HT1080 (cell line): ENCODE measurements at places on chromosomes 6 and 20.

- DNase-seq = peak; percentile 38
Measured at GRCh38 chr6:36962874-36963273, 8.3 kb downstream of the PI16 start.

DNA sequence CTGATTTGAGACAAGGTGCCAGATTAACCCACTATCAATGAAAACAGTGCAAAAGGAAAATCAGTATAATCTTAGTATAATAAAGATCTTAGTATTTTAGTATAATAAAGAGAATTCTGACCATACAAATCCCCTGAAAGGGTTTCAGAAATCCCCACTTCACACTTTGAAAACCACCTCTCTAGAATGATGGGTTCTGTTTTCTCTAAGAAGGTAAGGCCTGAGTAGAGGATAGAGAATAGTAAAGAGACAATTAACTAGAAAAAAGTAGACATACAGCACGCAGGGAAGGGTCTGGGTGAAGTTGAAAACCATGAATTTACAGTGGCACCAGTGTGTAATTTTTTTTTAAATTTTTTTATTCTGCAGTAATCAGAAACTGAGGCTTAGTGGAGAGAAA, 73.6 kb downstream of the REV3L start:
- no peak for DNase-seq

- no peak for DNase-seq
Measured at GRCh38 chr6:44569931-44570385, 182.5 kb downstream of the CDC5L start.

DNA sequence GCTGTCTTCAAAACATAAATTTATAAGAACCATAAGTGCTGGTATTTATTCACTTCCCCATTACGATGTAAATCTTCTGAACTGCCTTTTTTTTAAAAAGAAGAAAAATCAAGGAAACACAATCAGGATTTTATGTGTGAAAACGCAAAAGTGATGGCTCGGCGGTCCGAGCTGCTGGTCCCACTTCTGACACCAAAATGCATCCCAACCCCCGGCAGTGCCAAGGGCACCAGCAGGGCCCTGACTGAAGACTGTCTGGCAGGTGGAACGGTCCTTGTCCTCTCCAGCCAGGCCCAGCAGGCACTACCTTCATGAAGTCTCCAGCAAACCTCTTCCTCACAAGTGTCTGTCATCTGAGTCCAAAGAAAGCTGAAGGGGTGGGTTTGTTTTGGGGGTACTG, 41.2 kb downstream of the TBC1D7 start:
- no peak for DNase-seq

GRCh38 chr6:11381801-11382513, 149.5 kb upstream of the NEDD9 start:
- no peak for DNase-seq

GRCh38 chr20:10427060-10427692, 6.8 kb downstream of the MKKS start:
- DNase-seq = peak; percentile 32

GRCh38 chr6:23537828-23538227, 588.2 kb upstream of the NRSN1 start:
- DNase-seq = no peak

DNA sequence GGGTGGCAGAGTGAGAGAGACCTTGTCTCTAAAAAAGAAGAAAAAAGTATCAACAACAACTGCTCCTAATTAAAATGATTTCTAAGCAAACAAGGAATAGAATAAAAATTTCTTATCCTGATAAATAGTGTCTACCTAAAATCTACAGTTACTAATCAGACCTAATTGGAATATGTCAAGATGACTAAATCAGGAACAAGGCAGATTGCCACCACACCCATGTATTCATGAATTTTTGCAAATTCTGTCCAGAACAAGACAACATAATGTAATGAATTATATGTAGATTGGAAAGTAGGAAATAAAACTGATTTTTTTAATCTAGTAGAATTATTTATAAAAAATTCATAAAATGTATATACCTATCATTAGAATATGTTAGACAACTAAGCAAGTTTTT, 339.8 kb downstream of the NKAIN2 start:
- no peak for DNase-seq

GRCh38 chr20:53657279-53657678, 63.6 kb upstream of the ZNF217 start:
- DNase-seq = no peak

DNA sequence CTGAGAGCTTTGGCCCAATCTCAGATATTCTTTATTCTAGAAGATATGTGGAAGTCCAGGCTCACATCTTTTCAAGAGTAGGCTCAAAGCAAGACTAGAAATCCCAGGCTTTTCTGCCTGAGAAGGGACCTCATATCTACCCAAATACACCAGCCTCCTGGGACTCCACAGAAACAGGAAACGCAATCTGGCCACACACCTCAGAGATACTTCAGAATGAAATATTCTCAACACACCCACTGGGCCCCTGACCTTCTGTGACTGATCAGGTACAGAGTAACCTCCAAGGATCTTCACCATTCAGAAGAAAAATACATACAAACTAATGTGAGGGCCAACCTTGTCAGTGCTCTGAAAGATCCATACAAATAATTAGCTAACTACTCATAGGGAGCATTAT, 183.2 kb downstream of the HIVEP2 start:
- no peak for DNase-seq

DNA sequence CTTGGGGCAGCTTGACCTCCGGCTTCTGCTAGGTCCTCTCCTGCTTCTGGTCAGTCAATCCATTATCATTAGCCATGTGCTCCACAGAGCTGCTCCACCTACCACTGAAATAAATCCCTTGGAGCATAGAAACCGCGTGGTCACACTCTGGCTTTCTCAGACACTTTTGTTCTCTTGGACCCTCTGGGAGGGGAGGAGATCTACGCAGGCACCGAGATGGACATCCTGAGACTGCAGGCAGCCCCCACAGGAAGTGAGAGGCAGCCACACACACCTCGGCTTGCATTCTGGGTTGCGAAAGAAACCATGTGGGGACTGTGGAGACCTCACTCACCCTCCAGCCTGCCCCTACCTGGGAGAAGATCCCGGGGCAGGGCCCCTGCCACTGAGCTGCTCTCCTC, 79.5 kb downstream of the FYN start:
- DNase-seq = no peak

DNA sequence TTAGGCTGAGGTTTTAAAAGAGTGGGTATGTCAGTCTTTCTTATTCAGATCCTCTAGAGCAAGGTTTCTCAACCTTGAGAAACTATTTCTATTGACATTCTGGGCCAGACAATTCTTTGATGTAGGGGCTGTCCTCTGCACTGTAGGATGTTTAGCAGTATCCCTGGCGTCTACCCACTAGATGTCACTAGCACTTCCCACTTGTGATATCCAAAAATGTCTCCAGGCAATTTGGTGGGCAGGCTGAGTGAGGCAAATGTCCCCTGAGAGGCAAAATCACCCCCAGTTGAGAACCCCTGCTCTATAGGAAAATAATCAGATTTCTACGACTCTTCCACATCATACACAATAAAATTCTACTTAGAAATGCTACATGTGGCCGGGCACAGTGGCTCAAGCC, 7.7 kb upstream of the ZKSCAN8 start:
- peak; percentile 46 for DNase-seq

DNA sequence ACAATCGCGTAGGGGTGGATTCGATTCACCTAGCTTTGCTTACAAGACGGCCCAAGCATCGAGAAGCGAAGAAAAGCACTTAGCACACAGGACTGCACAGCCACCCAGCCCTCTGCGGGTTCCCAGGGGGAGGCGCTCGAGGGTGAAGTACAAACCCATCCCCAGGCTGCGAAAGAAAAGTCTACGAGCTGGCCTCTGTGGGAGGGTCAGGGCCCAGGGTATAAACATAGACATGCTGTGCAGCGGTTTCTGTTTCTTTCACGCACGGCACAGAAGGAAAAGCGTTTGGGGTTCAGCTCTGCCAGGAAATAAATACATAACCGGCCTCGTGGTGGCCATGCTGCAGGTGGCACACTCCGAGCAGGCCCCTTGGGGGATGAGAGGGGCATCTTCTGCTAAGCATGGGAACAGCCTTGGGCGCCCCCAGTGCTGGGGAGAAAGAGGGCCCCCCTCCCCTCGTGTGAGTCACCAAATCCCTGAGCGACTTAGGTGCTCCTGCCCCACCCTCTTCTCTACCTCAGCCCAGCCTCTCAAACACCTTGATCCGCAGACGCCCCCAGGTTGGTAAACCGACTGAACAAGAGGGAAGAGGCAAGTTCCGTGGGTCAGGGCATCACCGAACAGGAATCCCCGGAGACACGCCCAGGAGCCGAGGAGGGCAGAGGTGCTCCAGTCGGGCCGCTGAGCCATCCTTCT, 91.6 kb upstream of the RIPOR2 start:
- DNase-seq = no peak

GRCh38 chr20:48387675-48388074, 440.1 kb downstream of the PREX1 start:
- no peak for DNase-seq

- peak; percentile 59 for DNase-seq
Measured at GRCh38 chr6:122692175-122692598, 82.0 kb downstream of the PKIB start.

- no peak for DNase-seq
Measured at GRCh38 chr20:46118481-46119020, 437 bp downstream of the CD40 start.

DNA sequence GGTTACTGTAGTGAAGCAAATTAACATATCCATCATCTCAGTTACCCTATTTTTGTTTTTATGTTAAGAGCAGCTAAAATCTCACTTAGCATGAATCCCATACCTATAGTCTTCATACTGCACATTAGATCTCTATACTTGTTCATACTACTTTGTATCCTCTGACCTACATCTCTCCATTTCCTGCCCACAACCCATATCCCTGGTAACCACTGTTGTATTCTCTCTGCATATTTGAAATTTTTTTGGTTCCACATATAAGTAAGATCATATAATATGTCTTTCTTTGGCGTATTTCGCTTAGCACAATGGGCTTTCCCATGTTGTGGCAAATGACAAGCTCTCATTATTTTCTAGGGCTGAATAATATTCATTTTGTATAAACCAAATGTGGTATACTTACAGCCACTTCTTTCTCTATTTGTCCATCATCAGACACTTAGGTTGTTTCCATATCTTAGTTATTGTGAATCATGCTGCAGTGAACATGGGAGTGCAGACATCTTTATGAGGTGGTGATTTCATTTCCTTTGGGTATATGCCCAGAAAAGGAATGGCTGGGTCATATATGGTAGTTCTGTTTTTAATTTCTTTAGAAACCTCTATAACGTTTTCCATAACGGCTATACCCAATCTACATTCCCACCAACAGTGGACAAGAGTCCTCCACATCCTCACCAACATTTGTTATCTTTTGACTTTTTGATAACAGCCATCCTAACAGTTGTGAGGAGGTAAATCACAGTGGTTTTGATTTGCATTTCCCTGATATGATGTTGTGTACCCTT, 39.8 kb downstream of the BACH2 start:
- peak; percentile 80 for DNase-seq

DNA sequence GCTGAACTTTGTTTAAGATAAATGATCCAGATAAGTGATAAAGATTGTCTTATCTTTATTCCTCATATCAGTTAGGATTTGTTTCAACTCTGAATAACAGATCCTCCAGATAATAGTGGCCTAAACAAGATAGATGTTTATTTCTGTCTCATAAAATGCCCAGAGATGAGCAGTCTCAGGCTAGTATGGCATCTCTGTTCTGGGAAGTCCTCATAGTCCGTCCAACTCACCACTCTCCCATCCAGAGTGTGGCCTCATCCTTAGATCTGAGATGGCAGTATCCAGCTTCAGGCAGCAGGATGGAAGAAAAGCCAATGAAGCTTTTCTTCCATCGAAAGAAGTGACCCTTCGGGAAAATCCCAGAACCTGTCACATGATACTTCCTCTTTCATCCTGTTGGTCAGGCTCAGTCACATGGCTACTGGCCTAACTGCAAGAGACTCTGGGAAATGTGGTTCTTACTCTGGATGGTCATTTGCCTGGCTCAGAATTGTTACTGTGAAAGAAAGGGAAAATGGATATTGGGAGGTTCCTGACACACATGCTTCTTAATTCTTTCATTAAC, 29.4 kb upstream of the TAGAP start:
- DNase-seq = peak; percentile 56

- DNase-seq = no peak
Measured at GRCh38 chr20:12597551-12597950, 411.2 kb upstream of the SPTLC3 start.

DNA sequence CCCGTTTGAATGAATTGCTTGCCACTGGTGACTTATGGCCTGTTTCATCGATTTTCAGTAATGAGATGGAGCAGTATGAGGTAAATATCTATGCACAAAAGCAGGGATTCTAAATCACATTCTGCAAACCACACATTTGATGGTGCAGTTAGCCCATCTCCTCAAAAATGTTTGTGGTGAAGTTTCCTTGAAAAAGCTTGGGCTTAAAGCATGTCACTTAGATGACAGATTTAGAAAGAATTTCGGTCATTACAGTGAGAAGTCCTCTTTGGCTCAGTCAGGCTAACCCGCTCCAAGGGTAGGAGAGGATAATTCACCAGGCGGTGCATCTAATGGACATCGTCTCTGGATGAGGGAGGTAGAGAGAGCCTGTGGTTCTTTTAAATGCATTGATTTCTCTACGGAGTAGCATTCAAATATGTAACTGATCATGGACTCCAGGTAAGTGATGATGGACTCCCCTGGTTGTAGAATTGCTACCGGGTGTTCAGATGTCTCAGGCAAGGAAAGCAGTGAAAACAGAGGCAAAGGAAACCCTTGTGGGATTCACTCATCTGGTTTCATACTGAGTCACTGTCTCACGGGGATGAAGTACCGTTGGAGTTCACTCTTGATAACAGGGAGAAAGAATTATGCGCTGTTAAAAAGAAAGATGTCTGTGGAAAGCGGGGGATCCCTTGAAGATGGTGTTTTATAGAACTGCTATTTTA, 65.3 kb downstream of the AIG1 start:
- peak; percentile 64 for DNase-seq

DNA sequence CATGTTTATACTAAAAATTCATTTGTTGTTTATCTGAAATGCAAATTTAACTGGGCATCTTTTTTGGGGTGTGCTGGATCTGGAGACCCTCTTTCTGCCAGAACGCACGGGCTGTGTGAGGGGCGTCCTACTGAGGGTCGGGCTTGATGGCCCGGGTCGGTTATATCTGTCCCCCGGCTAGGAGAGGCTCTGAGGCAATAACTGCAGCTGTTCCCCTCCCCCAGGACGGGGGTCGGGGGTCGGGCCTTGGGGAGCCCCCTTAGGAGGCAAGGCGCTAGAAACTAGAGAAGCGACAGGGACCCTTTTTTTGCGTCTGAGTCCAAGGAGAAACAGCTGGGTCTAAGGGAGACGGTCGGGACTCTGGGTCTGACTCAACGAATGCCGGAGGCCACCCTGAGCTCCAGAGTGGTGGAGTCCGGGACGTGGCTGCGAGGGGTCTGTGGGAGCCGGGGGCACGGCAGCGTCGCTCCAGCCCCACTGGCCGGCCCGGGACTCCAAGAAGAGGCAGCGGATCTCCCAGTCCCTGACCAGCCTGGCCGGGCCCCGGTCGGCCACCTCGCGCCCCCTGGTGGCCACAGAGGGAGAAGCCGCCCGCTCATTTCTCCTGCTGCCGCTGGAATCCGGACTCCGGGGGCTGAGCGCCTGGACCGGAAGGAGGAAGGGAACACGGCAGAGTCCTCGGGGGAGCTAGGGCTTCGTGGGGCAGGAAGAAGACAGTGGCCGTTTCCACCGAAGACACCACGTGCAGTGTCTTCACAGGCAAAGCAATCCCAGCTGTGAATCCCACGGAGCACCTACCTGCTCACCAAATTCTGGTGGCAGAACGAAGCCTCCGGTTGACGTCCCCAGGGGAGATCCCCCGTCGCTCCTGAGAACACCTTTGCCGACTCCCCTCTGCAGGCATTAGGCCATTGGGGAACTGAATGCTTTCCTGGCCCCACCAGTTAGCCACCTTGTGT, 24.0 kb upstream of the SCML4 start:
- peak; percentile 78 for DNase-seq

- peak; percentile 91 for DNase-seq
Measured at GRCh38 chr6:31246051-31246521, 25.8 kb downstream of the HLA-C start.
